ENCODE measurements at places on chromosomes 6 and 20.

- no peak for DNase-seq
Measured at GRCh38 chr20:2379511-2380229, 1.0 kb upstream of the TGM6 start.

DNA sequence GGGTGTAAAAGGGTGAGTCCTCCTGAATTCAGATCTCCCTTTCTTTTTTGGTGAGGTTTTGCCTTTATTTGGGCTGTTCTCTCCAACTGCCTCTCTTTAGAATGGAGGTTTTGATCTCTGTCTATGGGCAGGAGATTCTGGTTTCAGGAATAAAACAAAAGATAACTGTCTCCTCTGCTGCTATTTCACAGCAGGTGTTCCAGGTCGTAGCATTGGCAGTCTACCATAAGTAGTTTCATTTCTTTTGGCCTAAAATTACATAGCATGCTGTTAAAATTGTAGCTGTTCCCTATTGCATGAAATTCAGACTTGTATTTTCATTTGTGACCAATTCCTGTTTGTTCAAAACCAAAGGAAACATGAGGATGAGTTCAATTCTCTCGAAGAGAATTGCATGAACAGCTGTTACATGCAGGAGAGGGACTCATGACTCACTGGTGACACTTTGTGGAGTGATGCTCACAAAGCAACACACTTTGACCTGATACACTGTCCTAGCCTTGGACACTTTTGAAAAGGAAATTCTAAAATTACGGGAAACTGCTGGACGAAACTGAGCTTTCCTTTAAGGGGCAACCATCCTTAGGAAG is 76.8 kb upstream of the SIRPG start:
- no peak for DNase-seq

- DNase-seq: no peak
Measured at GRCh38 chr6:158715330-158716311, 65.8 kb downstream of the SYTL3 start.

DNA sequence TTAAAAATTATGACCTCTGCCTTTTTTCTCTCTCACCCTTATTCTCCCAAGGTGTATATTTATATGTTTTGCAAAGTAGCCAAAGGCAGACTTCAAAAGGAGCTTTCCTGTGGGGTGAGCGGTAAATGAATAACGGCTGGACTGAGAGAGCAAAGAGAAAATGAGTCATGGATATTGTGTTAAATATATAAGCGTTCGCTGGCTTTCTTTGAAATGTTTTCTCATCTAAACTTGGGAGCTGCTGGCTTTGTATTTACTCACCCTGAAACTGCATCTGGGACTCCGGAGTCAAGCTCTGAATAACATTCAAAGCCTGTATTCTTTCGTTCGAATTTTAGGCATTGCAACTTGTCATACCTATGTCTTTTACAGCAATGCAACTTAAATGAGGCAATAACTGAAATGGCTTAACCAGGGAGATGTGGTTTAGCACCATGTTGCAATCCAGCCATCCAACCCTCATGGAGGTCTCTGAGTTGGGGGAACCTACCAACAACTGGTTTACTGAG is 32.0 kb downstream of the ATXN1 start:
- no peak for DNase-seq

GRCh38 chr20:35597186-35597585 is 18.4 kb upstream of the SPAG4 start:
- DNase-seq: no peak

DNA sequence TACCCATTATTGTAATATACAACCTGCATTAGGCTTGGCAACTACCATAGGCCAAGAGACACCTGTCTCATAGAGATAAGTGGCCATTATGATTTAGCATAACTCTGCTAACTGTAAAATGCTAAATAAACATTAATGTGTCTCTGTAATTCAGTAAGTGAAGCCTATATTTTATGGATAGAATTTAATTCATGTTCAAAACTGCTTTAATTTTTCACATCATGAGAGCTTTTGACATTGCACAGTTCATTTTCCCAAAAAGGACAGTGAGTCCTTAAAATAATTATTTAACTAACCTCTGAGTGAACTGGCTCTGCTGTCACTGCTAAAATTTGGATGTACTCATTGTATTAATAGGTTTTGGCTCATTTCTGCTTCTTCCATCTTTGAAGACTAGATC is 41.4 kb upstream of the TMX4 start:
- DNase-seq: no peak

DNA sequence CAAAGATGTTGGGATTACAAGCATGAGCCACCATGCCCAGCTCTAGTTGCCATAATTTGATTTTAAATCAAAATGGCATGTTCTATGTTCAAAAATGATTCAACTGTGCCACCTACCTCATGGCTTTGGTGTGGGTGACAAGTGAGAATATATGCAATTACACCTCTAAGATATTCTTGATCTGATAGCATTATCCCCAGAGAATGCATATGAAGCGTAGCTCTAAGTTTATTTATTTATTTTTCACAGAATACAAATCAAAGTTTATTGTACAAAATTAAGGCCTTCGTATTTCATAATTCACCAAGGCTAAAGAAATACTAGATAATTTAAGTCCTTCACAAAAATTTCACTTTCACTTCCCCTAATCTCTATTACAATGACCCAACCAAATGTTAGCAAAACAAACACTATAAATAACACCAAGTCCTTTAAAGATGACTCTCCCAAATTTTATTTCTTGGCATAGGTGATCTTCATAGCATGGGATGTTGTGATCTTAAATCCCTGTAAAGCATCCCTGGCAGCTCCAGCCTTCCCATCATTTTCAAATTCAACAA is 205.9 kb upstream of the TAB2 start:
- DNase-seq: no peak

- DNase-seq: no peak
Measured at GRCh38 chr6:81326881-81327561, 425.5 kb downstream of the TENT5A start.

GRCh38 chr6:28258877-28259777 is at the start of gene NKAPL:
NKAPL (plus strand) TSS chr6:28259297; CDS start chr6:28259372, 75 bp downstream.
- peak; percentile 81 for DNase-seq

- no peak for DNase-seq
Measured at GRCh38 chr6:151242420-151242861, 2.7 kb downstream of the AKAP12 start.

GRCh38 chr20:43767686-43768474 is 41.1 kb upstream of the GTSF1L start:
- no peak for DNase-seq

DNA sequence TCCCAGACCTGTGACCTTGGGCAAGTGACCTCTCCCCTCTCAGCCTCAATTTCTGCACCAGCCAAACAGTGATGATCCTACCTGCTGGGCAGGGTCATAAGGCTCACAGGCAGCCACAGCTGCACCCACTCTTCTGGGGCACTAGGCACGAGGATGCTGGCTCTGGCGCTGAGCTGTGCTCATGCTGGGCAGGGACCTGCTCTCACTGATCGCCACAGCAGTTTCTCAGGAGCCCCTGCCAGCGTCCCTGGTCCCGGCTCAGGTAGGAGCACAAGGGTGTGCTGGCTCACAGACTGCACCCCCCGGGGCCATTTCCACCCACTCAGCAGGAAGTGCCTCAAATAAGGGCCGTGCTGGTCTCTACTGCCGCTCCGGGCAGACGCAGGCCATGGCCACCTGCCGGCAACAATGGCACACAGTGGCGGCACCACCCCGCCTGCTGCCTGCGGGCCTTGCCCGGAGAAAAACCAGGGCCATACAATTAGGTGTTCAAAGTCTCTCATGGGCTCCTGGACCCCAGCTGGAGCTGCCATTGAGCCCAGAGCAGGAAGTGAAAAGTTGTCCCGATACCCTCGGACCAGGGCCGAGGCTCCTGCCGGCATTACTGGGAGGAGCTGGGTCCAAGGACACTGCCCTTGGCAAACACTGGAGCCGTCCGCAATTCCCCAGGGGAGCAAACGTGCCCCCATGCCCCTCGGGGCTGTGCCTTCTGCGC is 4.6 kb upstream of the CABLES2 start:
- DNase-seq: no peak

GRCh38 chr20:14777591-14777990 is 440.2 kb upstream of the FLRT3 start:
- DNase-seq: no peak

DNA sequence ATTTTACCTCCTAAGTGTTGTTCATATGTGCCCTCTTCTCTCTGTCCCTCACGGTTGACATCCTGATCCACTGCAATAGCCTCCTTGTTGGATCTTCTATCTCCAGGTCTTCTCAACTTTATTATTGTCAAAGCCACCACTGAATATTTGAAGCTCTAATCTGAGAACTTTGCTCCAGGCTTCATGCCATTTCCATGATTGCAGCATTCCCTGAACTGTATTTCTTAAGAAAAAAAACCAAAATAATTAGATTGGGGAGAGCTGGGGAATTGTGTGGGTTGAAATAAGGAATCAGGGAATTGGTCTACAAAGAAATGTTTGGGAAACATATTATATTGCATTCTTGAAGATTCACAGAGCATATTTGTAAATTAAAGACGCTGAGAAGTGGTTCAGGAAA is 2.5 kb upstream of the STX7 start:
- DNase-seq: no peak

GRCh38 chr6:168062346-168063289 is 16.4 kb downstream of the FRMD1 start:
- no peak for DNase-seq

DNA sequence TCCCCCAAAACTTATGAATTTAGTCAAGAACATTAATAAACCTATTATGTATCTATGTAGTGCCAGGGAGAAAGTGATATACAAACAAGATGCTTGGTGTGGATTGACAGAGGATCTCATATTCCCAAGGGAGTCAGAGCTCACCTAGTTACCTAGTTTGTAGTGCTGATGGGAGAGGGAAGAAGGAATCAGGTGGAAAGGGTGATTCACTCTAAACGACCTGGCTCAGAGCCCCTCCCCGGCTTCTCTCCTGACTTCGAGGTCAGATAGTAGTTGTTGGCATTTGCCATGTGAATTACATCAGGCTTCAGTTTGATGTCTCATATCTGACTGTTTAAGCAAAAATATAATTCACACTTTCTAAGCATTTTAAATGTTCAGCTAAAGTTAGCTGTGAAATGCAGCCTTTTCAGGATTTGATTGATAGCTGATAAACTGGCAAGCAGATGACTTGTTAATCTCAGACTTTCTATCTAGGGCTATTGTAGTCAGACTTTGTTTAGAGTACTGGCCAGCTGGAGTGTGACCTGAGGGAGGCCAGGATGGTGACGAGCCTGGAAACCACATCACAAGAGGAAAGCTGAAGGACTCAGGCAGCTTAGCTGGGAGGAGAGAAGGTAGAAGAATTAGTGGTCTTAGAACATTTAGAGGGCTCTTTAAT is 123.7 kb downstream of the AKAP7 start:
- no peak for DNase-seq

- DNase-seq: no peak
Measured at GRCh38 chr6:56660381-56660730, 17.7 kb upstream of the DST start.

DNA sequence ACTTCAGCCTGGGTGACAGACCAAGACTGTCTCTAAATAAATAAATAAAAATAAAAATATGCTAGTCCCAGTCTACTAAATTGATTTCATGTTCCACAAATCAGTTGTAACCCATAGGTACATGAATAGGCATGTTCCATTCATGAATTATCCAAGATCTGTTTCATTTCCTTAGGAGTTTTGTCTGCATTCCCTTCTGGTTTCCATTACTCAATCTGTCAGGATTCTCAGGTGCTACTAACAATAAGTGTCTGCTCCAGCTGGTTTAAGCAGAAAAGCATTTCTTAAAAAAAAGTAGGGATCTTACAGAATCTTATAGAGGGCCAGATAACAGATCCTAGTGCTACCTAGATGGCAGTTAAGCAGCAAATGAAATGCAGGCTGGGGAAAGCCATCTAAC is 15.6 kb upstream of the PKIG start:
- no peak for DNase-seq

GRCh38 chr6:1613346-1613687 is 3.6 kb downstream of the FOXC1 start:
- no peak for DNase-seq

GRCh38 chr20:12984863-12985262 is 23.9 kb upstream of the SPTLC3 start:
- no peak for DNase-seq

DNA sequence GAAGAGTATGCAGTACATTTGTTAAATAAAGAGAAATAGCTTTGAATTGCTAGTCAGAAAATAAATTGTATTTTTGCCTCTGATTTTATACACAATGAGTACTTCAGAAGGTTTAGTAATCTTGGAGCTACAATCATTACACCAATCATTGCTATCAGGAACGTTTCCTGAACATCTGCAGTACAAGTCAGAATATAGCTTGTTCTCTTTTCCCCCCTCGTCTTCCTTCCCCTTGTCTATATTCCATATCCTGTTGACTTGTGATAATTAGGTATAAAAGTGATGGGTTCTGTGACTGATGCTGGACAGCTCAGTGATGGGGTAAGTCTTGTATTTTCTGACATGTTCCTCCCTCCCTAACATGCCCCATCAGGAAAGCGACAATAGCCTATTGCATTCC is 94.0 kb downstream of the AHI1 start:
- DNase-seq: no peak

- DNase-seq: no peak
Measured at GRCh38 chr20:48776306-48776705, 51.5 kb downstream of the PREX1 start.

DNA sequence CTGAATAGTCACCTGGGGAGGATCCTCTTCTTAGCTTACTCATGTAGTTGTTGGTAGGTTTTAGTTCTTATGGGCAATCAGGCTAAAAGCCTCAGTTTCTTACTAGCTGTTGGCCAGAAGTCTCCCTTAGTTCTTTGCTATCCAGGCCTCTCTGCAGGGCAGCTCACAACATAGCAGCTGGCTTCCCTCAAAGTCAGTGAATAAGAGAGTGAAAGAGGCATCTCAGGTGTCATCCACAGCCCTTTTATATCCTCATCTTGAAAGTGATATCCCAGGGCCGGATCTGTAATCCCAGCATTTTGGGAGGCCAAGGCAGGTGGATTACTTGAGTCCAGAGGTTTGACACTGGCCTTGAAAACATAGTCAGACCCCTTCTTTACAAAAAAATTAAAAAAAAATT is 42.1 kb upstream of the FOXA2 start:
- no peak for DNase-seq
